Neural crest cell (in vitro differentiated cells): ENCODE measurements at places on chromosomes 7 and 10. TPM values are rescaled to one million over a fixed set of nuclear protein-coding genes. Genes with fewer than 3 reads are reported as not detected.

- DNase-seq, result no peak
Observed at GRCh38 chr10:119807960-119808697, 64.5 kb downstream of the MCMBP start.

DNA sequence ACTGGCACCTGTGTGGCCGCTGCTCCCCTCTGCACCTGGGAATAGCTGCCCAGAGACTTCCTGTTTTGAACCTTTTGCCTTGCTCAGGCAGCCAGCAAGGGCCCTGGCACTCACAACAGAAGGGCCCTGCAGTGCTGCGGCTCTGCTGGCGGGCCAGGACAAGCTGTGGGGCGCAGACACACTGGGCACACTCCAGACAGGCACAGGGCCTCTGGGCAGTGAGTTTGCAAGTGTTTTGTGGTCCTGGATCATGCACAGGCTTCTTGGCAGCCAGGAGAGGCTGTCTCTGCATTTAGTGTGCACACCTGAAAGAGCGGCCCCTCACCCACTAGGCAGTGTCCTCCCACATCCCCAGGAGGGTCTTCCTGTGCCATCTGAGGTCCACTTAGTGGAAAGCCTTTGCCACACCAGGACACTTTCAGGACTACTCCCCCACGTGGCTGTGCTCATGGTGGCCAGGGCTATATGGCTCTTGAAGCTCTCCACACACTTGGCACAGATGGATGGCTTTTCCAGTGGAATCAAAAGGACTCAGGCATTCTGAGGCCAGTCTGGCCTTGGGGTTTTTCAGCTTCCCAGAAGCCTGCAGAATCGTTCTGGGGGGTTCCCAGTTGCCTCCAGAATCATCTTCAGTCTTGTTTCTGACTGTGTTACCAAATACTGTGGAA is 5.0 kb upstream of the ATP6V0E2 start:
- no peak for DNase-seq

- no peak for DNase-seq
Observed at GRCh38 chr10:88116481-88116880, 253.1 kb downstream of the PTEN start.

- peak; percentile 70 for DNase-seq
Observed at GRCh38 chr10:13440185-13441061, 88.4 kb downstream of the BEND7 start.

- peak; percentile 43 for DNase-seq
Observed at GRCh38 chr7:94301024-94301586, 93.6 kb upstream of the COL1A2 start.

The GIMAP6 gene
- not detected in 2 replicates for total RNA-seq

The AQP1 gene
- total RNA-seq, result 0.48 and 1.4 TPM in 2 replicates
